ENCODE measurements at places on chromosomes 6 and 20.

- DNase-seq, result no peak
These were observed 5.1 kb downstream of the CST7 start for GRCh38 chr20:24954151-24954550.

DNA sequence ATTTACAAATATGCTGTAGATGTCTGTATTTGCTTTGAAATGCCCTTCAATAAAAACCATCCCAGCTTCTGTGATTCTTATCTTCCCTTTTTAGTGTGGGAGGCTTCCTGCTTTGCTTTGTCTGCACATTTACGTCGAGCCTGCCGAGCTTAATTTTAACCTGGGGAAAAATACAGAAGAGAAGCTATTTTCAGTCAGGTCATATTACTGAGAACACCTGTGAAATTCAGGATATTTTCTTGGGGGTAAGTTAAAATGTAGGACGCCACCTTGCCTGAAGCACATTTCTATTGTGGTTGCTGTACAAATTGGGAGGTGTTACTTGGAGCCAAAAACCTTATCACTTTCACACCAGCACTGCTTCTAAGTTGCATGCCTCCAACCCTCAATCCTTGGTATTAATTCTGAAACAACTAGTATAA lies 43.6 kb upstream of the FUCA2 start:
- DNase-seq, result no peak

- DNase-seq, result no peak
These were observed 35.4 kb upstream of the PHACTR2 start for GRCh38 chr6:143642403-143642802.

DNA sequence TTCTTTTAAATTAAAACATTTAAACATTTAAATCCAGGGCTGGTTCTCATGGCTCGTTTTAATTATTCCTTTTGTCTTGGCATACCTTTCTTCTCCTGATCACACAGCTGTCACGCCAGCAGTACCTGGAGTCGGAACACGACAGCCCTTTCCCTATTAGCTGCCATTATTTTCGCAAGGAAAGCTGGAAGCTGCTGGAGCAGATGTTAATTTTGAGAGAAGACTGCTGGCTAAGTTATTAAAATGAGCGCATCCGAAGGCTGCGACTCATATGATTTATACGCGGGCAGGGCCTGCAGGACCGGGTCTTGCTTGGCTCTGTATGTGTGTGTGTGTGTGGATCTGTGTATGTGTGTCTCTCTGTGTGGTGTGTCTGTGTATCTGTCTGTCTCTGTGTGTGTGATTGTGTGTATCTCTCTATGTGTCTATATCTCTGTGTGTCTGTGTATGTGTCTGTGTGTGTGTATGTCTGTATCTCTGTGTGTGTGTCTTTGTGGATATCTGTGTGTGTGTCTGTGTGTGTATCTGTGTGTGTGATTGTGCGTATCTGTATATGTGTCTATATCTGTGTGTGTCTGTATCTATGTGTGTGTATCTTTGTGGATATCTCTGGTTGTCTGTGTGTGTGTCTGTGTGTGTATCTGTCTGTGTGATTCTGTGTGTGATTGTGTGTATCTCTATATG lies 191.5 kb downstream of the CDH4 start:
- DNase-seq, result no peak

GRCh38 chr6:140537834-140538705 lies 1163.6 kb upstream of the CITED2 start:
- DNase-seq, result no peak

- DNase-seq, result no peak
These were observed 165.2 kb downstream of the CLIC5 start for GRCh38 chr6:45850378-45851033.

- peak; percentile 55 for DNase-seq
These were observed at the start of gene ADA for GRCh38 chr20:44651684-44652423. TSS of gene ADA (minus strand) at chr20:44651699. CDS start at chr20:44651607, 92 bp downstream.

DNA sequence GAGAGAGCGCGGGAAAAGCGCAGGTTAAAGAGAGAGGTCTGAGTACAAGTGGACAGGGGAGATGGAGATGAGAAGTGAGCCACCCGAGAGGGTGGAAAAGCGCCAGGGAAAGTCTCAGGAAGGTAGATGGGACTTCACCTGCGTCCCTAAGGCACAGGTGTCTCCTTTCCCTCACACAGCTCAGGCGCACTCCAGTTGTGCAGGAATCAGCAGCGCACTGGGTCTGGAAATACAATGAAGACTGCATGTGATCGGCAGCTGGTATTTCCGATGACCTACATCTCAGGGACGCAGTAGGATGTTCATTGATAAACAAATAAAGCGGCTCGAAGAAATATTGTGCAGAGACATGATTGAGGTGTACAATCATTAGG lies 432 bp upstream of the KHDRBS2 start:
- DNase-seq, result no peak

GRCh38 chr20:20530428-20531151 lies 162.7 kb downstream of the INSM1 start:
- DNase-seq, result no peak

- no peak for DNase-seq
These were observed 4.5 kb downstream of the HSPA1A start for GRCh38 chr6:31819871-31820299.

DNA sequence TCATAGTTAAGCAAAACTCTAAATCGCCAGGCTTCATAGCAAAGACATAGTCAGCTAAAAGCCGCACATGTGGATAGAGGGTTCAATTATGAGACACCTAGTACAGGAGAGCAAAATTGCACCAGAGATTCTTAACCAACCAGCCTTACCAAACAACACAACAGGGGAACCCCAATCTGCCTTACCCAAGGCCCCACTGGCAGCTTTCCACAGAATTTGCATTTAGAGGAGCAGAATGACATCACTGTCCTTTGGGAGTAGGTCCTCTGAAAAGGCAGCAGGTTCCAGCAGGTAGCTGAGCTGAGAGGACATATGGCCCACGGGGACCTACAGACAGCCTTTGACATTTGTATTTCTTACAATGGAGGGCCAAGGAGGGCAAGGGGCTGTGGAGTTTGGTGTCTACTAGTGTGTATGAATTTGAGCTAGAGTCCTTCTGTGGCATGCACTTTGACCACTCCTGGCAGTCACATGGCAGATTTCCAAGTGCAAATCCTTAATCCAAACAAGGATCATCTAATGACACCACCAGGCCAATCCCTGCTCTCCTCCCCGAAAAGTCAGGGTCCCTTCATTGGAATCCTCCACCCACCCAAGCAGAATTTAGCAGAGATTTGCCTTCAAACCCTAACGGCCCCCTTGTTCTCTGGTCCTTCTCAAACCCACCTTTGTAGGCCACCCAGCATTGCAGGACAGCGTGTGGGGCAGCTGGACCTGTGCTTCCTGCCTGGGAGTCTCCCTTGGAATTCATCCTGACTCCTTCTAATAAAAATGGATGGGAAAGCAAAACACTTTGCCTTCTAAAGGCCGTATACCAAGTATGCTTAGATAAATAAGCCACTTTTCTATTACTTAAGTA lies 171.2 kb upstream of the SUPT3H start:
- no peak for DNase-seq

DNA sequence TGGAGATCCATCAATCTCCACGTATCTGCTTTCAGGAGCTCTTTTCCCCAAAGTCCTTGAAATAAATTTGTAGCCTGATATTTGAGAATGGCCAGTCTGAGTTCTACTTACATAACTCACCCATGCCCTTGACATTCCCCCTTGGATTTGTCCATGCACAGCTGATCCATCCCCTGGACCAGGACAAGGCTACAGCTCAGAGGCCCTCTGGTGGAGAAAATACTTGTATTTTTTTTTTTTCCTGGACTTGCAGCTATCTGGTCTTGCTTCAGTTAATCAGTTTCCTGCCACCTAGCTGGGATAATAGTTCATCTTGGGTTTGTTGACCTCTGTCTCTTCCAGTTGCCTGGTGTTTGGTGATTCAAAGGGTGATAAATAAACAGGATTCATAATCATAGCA lies 467.6 kb downstream of the DHX35 start:
- DNase-seq, result no peak

DNA sequence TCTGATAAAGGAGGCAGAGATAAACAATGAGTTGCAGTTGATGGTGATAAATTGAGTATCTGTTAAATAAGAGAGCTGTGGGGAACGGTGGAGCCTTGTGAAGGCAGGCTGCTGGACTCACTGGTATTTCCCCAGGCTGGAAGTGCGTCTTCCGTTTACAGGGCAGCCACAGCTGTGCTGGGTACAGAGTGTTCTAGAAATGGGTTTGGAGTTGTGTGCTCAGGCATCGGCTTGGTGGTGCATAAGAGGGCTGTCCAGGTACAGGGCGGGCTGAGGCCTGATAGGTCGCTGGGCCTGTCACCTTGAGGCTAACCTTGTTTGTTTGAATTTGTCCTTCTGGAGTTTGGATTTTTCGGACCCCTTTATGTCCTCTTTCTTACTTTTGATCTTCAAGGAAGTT lies 39.3 kb downstream of the ARID1B start:
- no peak for DNase-seq

- DNase-seq, result no peak
These were observed 849 bp downstream of the GSTA4 start for GRCh38 chr6:52994031-52994838.

DNA sequence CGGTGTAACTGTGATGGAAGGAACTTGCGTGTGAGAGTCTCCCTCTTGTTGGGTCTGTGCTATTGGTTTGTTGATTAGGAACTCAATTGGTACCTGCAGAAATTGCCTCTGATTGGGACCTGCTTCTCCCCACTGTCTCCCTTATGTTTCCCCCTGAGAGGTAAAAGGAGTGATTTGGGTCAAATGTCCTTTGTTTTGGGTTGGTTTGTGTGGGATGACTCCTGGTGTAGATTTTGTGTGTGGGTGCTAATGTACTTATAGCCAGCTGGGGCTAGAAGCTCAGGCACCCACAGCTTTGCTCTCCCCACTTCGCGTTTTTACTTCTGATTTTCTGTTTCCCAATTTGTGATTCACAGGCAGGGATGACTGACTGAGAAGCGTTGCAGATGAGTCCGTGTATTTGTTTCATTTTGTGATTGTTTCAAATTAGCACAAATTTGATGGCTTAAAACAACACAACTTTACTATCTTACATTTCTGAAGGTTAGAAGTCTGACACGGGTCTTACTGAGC lies 79.1 kb downstream of the UTRN start:
- DNase-seq, result no peak

DNA sequence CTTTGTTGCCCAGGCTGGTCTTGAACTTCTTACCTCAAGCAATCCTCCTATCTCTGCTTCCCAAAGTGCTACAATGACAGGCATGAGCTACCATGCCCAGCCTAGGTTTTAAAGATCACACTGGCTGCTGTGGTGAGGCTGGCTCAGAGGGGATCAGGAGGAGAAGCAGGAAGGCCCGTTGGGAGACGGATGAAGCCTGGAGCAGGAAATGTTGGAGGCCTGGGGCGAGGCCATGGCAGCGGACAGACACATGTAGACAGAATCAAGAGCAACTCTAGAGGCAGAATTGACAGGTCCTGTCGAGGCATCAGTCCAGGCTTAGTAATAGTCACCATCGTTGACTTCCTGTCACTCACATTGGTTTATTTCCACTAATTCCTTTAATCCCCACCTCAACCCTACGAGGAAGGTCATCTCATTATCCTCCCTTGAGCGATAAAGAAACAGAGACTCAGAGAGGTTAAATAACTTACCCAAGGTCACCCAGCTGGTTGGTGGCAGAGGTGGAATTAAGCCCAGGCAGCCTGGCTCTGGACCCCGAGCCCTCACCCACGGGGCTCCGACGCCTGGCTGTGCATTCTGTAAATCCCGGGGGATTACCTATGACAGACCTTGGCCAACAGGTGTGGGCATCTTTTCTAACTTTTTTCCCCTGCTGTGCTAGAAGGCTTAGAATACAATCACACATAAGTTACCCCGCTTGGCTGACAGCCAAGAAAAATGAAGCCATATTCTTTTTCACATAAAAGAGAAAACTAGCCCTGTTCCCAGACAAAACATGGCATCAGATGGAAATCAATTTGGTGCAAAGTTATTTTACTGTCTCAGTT lies 113.4 kb downstream of the EYA2 start:
- no peak for DNase-seq

- DNase-seq, result no peak
These were observed 44.8 kb upstream of the EMILIN3 start for GRCh38 chr20:41411391-41411847.

- DNase-seq, result no peak
These were observed 126.5 kb upstream of the FOXO3 start for GRCh38 chr6:108434222-108434621.

DNA sequence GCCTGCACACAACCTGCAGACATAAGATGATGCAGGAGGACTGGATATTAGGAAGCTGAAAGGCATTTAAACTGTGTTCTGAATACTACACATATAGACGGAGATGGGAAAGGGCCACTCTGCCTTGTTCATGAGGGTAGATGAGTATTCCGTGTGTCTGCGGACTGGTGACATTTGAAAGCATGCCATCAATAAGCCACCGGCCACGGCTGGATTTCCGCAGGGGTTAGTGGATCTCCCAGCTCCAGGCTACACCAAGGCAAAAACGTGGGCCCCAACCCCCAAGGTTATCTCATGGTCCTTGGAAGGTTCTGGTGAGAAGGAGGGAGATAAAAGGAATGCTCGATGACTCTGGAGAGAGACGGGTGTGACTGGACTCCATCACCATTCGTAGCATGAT lies 78.6 kb upstream of the THBS2 start:
- DNase-seq, result no peak

- DNase-seq, result no peak
These were observed 32.5 kb downstream of the ANKEF1 start for GRCh38 chr20:10067321-10067720.

- no peak for DNase-seq
These were observed 73.7 kb upstream of the ESR1 start for GRCh38 chr6:151733680-151734320.

- no peak for DNase-seq
These were observed 79.9 kb downstream of the CEBPB start for GRCh38 chr20:50270569-50270968.

DNA sequence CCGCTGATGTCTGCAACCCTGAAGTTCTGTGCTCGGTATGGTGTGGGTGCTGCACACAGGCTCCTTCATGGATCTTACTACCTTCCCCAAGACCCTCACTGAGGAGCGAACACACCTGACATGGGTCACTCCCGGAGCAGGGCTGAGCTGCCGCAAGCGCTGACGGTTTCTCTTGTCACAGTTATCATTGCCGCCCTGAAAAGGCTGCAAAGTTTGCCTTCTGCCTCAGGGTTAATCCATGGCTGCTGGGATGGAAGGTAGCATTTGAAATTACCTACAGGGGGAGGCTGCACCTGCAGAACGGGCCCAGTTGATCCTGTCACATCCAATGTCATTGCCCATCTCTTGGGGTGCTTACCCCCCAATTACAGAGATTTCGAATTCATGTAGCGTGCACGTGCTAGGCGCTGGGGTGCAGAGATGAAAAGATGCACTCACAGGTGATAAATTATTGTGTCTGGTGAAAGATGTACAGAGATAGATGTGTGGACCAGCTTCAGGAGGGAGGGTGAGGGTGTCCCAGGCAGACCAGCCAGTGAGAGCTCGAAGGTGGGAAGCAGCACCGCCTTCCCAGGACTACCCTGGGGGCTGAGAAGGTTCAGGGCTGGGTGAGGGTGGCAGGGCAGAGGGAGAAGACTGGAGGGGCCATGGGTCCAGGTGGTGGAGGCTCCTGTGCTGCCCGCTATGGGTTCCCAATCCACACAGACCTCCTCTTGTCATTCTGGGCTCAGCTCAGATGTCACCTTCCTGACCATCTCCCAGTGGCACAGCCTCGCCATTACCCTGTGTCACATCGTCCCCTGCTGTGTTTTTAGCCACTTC lies 120.1 kb downstream of the SYCP2 start:
- DNase-seq, result no peak
